ENCODE measurements at places on chromosomes 2 and 18. TPM values are rescaled to one million over a fixed set of nuclear protein-coding genes. Genes with fewer than 3 reads are reported as not detected.

- DNase-seq: no peak
Observed at GRCh38 chr2:195542067-195542466, 115.0 kb upstream of the SLC39A10 start.

GRCh38 chr2:22784566-22784965 is 600.4 kb upstream of the KLHL29 start:
- DNase-seq: no peak

DNA sequence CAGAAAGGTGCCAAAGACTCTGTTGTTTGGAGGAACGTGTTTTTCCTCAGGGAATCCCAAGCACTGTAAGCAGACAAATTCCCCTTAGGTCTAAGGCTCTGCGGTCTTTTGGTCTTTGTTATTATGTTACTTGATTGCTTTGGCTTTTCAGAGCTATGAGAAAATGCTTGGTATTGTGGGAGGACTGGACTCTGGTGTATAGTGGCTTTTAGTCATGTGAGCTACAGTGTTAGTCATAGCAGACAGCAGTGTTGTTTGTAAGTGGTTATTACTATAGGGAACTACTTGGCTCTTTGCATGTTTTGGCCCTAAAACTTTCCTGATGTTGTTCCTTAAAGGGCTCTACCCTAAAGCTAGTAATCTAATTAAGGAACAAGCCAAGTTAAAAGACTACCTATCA is 956.2 kb upstream of the LRATD1 start:
- peak; percentile 63 for DNase-seq

DNA sequence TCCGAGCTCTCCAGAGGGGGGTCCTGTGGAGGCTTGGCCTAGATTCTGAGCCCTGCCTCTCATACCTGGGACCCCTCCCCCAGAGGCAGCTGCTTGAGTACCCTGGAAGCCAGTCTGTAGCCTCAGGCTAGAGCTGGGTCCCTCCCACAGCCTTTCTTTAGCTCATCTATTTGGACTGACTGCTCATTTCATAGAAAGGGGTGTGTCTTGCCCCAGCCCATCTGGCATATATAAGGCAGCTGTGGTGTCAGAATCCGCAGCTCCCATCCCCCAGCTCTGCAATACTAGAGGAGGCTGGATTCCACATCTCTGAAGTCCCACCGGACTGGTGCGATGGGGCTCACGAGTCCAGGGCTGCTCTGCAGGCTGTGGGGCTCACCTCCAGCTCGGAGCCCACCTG is 26.1 kb downstream of the MPHOSPH10 start:
- DNase-seq: peak; percentile 26

GRCh38 chr2:53969285-53969967 is 1.4 kb downstream of the PSME4 start:
- peak; percentile 71 for DNase-seq

DNA sequence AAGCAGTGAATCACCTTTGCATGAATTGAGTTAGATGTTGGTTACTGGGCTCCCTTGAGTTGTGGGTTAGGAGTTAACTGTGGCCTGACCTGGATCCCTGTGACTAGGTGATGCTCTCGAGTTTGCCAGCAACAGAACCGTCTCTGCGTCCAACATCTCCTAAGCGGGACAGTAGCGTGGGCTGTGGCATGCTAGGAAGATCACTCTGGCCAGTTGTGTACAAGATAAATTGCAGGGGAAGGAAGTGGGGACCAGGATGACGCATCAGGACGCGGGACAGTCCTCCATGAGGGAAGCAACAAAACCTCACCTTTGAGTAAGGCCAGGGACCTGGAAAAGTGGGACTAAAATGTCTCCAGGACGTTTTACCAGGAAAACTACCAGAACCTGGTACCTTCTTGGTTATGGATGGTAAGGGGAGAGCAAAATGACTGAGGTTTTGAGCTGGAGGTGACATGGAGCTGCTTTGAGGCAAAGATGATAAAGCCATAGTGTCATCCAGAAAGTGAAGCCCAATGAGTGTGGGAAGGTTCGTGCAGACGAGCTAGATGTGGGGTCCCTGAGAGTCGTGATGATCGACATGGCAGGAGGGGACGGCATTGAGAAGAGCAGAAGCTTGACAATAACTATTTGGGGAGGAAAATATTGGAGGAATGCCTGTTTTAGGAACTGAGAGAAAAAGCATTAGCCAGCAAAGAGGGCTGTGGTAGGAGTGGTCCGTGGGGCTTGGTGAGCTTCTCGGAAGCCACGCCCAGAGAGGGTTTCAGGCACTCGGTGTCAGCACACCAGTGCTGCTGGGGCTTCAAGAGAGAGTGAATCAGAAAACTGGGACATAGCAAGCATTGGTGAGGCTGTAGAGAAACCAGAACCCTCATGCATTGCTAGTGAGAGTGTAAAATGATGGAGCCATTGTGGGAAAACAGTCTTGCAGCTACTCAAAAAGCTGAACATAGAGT is 95.1 kb downstream of the SMAD7 start:
- no peak for DNase-seq

- no peak for DNase-seq
Observed at GRCh38 chr2:42640261-42640660, 71.8 kb downstream of the MTA3 start.

GRCh38 chr2:75716406-75716805 is 5.7 kb upstream of the GCFC2 start:
- no peak for DNase-seq

GRCh38 chr2:220065581-220065980 is 438.2 kb downstream of the SLC4A3 start:
- no peak for DNase-seq

- DNase-seq: no peak
Observed at GRCh38 chr2:133760376-133760775, 192.1 kb upstream of the NCKAP5 start.

Gene ALK
- not detected for total RNA-seq

Gene IL36G
- total RNA-seq: 0.32 TPM

Gene SCTR
- total RNA-seq: not detected

Gene KCNF1
- 0.04 TPM for total RNA-seq

Gene LTBP1
- 2.8 TPM for total RNA-seq

Gene PSTPIP2
- 31.4 TPM for total RNA-seq

Gene GGCX
- 36.2 TPM for total RNA-seq

Measured in foreskin keratinocyte (primary cell).